ENCODE measurements at places on chromosomes 6 and 20. TPM values are rescaled to one million over a fixed set of nuclear protein-coding genes. Genes with fewer than 3 reads are reported as not detected.

GRCh38 chr20:62771396-62772102 lies 24.7 kb upstream of the MRGBP start:
- H3K36me3 ChIP-seq: no peaks in the 10 kb centered on the region
- peaks cover 7% of the 10 kb centered on the region for H3K27me3 ChIP-seq

DNA sequence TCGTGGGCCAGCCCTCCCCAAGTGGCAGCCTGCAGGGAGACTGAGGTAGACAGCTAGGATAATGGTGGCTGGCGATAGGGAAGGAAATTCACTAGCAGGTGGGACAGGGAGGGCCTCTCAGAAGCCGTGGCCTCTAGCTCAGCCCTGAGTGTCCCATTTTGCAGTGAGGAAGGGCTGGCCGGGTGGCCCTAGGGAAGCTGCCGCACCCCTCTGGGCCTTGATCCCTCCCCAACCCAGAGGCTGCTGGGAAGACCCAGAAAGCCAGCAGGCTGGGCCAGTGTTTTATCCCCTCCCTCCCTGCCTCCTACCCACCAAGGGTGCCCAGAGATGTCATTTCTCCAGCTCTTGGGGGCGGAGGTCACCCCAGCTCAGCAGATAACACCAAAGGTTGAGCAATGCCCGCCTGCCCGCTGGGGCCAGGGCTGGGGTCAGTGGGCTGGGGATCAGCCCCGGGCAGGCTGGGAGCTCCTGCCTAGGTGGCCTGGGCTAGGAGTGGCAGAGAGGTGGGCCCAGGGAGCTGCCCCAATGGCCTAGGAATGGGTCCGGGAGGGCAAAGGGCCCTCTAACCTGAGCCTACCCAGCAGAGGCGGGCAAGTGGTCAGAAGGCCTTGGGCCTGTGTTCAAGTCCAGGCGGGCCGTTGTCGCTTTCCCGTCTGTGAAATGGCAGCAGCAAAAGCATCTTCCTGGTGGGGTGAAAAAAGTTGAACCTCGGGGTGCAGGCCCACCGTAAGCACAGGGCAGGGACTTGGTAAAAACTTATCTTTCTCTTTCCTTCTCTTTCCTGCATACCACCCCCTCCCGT lies 1.6 kb upstream of the CEBPB start:
- H3K27me3 ChIP-seq: no peaks in the 10 kb centered on the region
- H3K4me3 ChIP-seq: no peak overlapping the region
- H3K4me1 ChIP-seq: peaks cover 14% of the 10 kb centered on the region
- H3K27ac ChIP-seq: no peak overlapping the region

DNA sequence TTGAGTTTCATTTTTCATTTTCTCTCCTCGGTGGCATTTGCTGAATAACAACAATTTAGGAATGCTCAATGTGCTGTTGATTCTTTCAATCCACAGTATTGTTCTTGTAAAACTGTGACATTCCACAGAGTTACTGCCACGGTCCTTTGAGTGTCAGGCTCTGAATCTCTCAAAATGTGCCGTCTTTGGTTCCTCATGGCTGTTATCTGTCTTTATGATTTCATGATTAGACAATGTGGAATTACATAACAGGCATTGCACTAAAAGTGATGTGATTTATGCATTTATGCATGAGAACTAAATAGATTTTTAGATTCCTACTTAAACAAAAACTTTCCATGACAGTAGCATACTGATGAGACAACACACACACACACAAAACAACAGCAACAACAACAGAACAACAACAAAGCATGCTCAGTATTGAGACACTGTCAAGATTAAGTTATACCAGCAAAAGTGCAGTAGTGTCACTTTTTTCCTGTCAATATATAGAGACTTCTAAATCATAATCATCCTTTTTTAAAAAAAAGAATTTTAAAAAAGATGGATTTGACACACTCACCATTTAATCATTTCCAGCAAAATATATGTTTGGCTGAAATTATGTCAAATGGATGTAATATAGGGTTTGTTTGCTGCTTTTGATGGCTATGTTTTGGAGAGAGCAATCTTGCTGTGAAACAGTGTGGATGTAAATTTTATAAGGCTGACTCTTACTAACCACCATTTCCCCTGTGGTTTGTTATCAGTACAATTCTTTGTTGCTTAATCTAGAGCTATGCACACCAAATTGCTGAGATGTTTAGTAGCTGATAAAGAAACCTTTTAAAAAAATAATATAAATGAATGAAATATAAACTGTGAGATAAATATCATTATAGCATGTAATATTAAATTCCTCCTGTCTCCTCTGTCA lies 88.1 kb downstream of the SNAP25 start:
- no peak overlapping the region for H3K4me3 ChIP-seq
- DNase-seq: no peak
- no peaks in the 10 kb centered on the region for H3K27me3 ChIP-seq
- peaks cover 37% of the 10 kb centered on the region for H3K4me1 ChIP-seq

DNA sequence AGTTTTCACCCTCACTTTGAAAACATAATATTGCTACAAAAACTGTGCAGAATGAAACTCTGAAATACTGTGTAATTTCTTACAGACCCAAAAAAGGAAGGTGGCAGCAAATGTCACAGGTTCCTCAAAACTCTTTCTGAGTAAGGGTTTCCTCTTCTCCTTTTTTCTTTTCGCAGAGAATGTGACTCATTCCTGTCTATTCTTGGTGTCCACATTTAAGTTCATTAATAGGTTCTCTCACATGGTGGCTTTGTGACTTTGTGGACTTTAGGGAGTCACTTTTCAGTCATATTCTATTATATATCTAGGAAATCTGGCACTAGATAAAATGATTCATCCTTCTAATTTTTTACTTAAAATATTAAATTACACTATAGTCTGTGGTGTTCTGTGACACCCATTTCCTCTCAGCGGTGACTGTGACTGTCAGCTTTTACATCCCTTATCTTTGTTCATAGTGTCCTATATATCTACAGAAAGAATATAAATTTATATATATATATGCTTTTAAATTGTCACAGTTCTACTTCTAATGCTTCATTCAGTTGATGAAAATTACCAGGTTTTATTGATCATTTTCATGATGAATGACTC lies 126.8 kb upstream of the HCRTR2 start:
- no peak for DNase-seq
- no peak overlapping the region for H3K27ac ChIP-seq
- no peaks in the 10 kb centered on the region for H3K27me3 ChIP-seq
- no peak overlapping the region for H3K4me3 ChIP-seq
- H3K36me3 ChIP-seq: no peaks in the 10 kb centered on the region

GRCh38 chr20:54015496-54015895 lies 54.9 kb downstream of the BCAS1 start:
- no peak overlapping the region for H3K27ac ChIP-seq
- no peaks in the 10 kb centered on the region for H3K36me3 ChIP-seq
- no peak overlapping the region for H3K4me3 ChIP-seq
- no peaks in the 10 kb centered on the region for H3K4me1 ChIP-seq

DNA sequence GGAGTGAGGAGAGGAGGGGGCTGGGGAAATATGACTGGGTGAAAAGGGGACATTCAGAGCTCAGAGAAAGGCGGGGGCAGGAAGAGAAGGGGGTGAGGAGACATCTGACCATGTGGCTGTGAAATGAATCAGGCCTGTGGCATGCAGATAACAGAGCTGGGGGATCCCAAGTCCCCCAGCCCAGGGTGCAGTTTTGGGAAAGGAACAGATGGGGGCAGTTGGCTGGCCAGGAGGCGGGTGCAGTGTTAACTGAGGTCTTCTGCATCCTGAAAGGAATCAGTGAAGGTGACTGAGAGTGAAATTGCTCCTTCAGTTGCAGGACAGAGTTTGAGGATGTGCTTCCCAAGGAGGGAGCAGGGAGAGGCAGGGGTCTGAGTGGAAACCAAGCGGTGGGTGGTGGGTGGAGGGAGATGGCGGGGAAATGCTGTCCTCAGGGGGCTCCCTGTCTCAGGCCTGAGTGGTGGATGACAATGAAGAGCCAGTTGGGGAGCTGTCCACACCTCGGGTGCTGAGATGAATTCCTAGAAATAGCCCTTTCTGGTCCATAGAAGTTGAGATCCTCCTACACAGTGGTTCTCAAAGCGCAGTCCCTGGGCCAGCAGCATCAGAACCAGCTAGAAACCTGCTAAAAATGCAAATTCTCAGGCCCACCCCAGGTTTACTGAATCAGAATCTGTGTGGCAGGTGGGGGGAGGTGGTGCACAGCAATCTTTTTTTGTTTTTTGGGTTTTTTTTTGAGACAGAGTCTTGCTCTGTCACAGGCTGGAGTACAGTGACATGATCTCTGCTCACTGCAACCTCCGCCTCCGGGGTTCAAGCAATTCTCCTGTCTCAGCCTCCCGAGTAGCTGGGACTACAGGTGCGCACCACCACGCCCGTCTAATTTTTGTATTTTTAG lies 26.0 kb upstream of the CCDC167 start:
- no peak for DNase-seq
- no peak overlapping the region for H3K27ac ChIP-seq
- H3K36me3 ChIP-seq: no peaks in the 10 kb centered on the region

Gene FAXC
- polyA plus RNA-seq: 4.0 TPM

Gene ZNF341
- 3.2 TPM for polyA plus RNA-seq

Measured in keratinocyte (primary cell).